ENCODE measurements at places on chromosomes 3 and 15. TPM values are rescaled to one million over a fixed set of nuclear protein-coding genes. Genes with fewer than 3 reads are reported as not detected.

Gene PLA2G4F
- not detected for total RNA-seq

Gene SERPINI2
- not detected for total RNA-seq

Gene EFHB
- total RNA-seq, result 1.0 TPM

Gene CYP1A2
- not detected for total RNA-seq

Gene FAM227B
- total RNA-seq, result 9.7 TPM

Gene CACNA2D3
- 0.77 TPM for total RNA-seq

Gene LOXL1
- total RNA-seq, result 91.4 TPM

Gene ARPC4
- total RNA-seq, result 174 TPM

Gene CIB2
- 3.1 TPM for total RNA-seq

Gene IL5RA
- total RNA-seq, result not detected

Gene PRSS50
- not detected for total RNA-seq

Gene IQCB1
- total RNA-seq, result 13.4 TPM

Gene AHSG
- not detected for total RNA-seq

Gene RYR3
- total RNA-seq, result 0.17 TPM

Gene NUP210
- 0.33 TPM for total RNA-seq

Gene CD200
- 0.17 TPM for total RNA-seq

Gene RSL24D1
- 117 TPM for total RNA-seq

Gene DPPA4
- total RNA-seq, result 0.26 TPM

Gene PLA2G4E
- total RNA-seq, result not detected

Gene THUMPD3
- 59.9 TPM for total RNA-seq

Gene GPR149
- not detected for total RNA-seq

Gene BCL2A1
- 5.9 TPM for total RNA-seq

Gene VGLL4
- total RNA-seq, result 34.7 TPM

Gene LZTFL1
- 16.2 TPM for total RNA-seq

Gene TRIM71
- under 0.01 TPM for total RNA-seq

Gene FOXB1
- total RNA-seq, result not detected

Gene DCBLD2
- total RNA-seq, result 69.9 TPM

Gene ERC2
- 0.26 TPM for total RNA-seq

Gene LYSMD2
- total RNA-seq, result 7.8 TPM

Gene PTH1R
- total RNA-seq, result 4.3 TPM

Gene TJP1
- 53.7 TPM for total RNA-seq

Gene BFSP2
- total RNA-seq, result not detected

Gene CCDC14
- total RNA-seq, result 54.7 TPM

Gene NR2E3
- 0.77 TPM for total RNA-seq

Gene TGM4
- total RNA-seq, result not detected

Gene ZBTB20
- 13.4 TPM for total RNA-seq

Gene LYZL4
- total RNA-seq, result not detected

Gene CYP11A1
- 0.33 TPM for total RNA-seq

Gene GP9
- not detected for total RNA-seq

Gene DAPK2
- 14.4 TPM for total RNA-seq

Gene MINAR1
- 0.33 TPM for total RNA-seq

Gene STRC
- 0.17 TPM for total RNA-seq

Gene PRR20G
- total RNA-seq, result not detected

Gene DTX3L
- total RNA-seq, result 31.9 TPM

Gene CILP
- 0.26 TPM for total RNA-seq
